Epithelial cell of prostate (primary cell): ENCODE measurements at places on chromosomes 12 and 14.

DNA sequence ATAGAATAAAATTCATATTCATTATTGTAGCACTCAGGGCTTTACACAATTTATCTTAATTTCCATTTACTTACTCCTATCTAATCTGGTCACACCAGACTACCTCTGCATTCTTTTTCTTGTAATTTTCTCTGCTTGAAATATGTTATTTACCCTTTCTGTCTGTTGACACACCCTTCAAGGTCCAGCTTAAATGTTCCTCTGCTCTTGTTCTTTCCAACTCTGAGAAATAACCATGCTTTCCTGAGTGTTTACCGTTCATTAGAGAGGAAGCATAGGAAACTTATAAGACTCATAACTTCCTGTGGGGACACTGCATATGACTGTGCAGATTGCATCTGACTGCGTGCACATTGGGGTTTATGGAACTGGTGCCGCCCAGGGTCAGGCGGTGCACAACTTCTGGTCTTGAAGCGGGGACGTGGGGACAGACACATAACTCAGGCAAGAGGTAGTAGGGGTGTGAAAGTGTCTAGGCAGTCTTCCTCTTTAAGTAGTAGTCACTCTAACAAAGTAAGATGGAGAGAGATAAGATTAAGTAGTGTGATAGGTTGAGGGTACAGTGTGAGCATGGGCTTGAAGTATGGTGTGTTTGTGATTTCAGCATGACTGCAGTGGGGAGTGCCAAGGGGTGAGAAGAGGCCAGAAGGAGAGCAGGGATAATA, 42.6 kb upstream of the FOXJ2 start:
- DNase-seq: no peak

GRCh38 chr14:71765505-71765904, 166.7 kb upstream of the RGS6 start:
- no peak for DNase-seq

DNA sequence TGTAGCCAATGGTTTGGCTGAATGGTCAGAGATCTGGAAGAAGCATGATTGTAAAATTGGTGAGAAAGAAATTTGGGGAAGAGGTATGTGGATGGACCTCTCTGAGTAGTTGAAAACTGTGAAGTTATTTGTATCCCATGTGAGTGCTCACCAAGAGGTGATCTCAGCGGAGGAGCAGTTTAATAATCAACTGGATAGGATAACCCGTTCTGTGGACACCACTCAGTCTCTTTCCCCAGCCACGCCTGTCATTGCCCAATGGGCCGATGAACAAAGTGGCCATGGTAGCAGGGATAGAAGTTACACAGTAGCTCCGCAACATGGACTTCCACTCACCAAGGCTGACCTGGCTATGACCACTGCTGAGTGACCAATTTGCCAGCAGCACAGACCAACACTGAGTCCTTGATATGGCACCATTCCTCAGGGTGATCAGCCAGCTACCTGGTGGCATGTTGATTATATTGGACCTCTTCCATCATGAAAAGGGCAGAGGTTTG, 257.4 kb upstream of the ATXN7L3B start:
- no peak for DNase-seq

GRCh38 chr14:68819260-68819691, 26.4 kb upstream of the ZFP36L1 start:
- DNase-seq: peak; percentile 89

- DNase-seq: no peak
Measured at GRCh38 chr12:54593135-54593534, 4.7 kb upstream of the PPP1R1A start.

- DNase-seq: no peak
Measured at GRCh38 chr12:12665194-12665593, 30.8 kb downstream of the GPR19 start.

GRCh38 chr14:85686908-85687307, 157.0 kb downstream of the FLRT2 start:
- DNase-seq: no peak

- DNase-seq: no peak
Measured at GRCh38 chr12:62698701-62699101, 232.1 kb downstream of the MON2 start.

GRCh38 chr14:105060751-105061427, 4.3 kb downstream of the GPR132 start:
- no peak for DNase-seq

DNA sequence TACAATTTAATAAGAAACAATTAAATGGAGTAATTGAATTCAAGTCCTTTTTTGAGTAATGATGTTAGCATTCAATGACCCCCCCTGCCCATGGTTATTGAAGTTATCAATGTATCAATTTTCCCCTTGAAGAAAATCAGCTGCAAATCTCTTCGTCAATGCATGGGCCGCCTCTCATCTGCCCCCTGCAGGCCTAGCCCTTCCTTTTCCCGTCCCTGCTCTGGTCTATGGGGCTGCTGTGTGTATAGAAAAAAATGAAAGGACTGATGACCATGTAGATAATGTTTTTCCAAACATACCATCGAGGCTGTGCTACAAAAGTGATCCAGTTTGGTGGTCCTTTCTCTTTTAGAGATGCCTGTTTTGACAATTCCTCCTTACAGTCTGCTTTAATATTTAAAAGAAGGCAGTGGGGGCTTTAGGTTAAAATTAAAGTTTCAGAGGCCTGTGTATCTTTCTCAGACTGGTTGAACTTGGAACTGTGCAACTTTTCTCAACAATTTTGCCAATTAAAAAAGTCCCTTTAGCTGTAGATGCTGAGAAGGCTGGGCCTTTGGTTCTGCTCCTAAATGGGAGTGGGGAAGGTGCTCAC, 98.4 kb downstream of the APAF1 start:
- DNase-seq: no peak

GRCh38 chr12:4626543-4626942, 22.3 kb downstream of the AKAP3 start:
- no peak for DNase-seq

DNA sequence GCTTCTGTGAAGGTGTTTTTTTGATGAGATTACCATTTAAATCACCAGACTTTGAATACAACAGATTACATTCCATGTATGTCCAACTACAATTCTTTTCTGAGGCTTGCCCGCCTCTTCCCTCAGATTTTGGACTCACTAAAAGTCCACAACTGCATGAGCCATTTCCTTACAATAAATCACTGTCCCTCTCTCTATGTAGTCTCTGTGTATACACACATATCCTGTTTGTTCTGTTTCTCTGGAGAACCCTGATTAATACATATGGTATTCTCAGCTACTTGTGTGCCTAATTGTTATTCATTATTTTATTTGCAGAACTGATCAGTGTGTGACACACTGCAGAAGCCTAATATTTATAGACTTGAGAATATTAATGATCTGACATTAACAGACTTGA, 2.4 kb upstream of the MIPOL1 start:
- DNase-seq: peak; percentile 82

GRCh38 chr12:32502693-32503502, 103.5 kb downstream of the FGD4 start:
- DNase-seq: no peak

- no peak for DNase-seq
Measured at GRCh38 chr12:47773062-47773857, at the start of gene SLC48A1. Gene SLC48A1 (plus strand): TSS chr12:47773238. CDS start chr12:47773305, 67 bp downstream.

GRCh38 chr12:24701343-24701742, 247.6 kb downstream of the BCAT1 start:
- DNase-seq: no peak

DNA sequence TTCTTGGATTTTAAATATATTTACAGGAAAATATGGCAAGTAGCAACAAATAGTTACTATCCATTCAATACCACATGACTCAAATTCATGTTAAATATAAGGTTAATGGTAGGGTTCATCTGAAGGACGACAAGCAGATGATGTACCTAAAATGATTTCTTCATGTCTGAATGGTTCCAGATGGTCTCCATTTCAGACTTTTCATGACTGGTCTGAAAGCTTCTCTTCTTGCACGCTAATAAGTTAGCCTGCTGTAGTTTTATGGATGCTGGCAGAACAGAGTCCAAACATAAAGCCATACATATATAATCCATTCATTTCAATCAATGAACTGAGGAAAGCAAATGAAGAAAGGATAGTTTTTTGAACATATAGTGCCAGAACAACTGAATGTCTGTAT, 257.0 kb upstream of the MGAT4C start:
- no peak for DNase-seq

GRCh38 chr14:100616854-100617409, 29.7 kb upstream of the BEGAIN start:
- no peak for DNase-seq

DNA sequence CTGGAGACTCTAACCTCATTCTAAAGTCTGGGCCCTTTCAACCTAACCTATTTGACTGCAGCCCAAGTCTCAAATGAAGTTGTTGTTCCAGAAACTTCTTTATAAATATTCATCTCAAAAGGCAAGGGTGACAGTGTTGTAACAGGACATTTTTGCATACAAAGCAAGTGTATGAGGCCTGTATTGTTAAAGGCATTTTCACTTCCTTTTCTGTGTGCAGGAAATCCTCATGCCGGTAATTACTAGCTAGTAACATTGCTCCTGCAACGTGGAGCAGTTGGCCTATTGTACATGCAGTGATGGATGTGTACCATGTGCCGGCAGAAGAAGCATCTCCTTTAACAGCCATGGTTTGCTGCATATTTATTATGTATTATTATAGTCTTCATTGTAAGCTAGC, 156.5 kb upstream of the RMST start:
- no peak for DNase-seq

- DNase-seq: no peak
Measured at GRCh38 chr12:92288561-92288960, 142.9 kb upstream of the BTG1 start.

- DNase-seq: no peak
Measured at GRCh38 chr14:27134200-27134599, 536.4 kb upstream of the NOVA1 start.

- peak; percentile 65 for DNase-seq
Measured at GRCh38 chr14:37114002-37114401, 58.4 kb downstream of the SLC25A21 start.

- no peak for DNase-seq
Measured at GRCh38 chr12:19916196-19916753, 452.1 kb upstream of the PDE3A start.

- DNase-seq: no peak
Measured at GRCh38 chr12:116142936-116143898, 134.3 kb downstream of the MED13L start.

DNA sequence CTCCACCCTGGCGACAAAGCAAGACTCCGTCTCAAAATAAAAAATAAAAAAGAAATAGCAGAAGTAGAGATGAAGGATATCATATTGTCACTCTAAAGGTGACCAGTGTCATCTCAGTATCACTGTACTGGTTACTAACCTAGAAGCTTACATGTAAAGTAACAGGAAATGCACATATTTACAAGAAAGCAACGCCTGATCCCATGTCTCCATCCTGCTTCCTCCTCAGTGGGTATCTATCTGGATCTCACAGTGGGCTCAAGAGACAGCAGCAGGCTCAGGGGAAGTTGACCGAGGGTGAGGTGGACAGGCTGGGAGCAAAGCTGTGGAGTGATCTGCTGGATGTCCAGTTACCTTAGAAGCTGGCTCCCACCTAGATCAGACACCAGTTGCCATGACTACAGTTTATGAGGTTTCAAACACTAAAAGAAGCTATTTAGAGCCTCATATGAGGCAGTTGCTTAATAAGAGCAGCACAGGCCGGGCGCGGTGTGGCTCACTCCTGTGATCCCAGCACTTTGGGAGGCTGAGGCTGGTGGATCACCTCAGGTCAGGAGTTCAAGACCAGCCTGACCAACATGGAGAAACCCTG, 10.5 kb downstream of the MTRFR start:
- no peak for DNase-seq

DNA sequence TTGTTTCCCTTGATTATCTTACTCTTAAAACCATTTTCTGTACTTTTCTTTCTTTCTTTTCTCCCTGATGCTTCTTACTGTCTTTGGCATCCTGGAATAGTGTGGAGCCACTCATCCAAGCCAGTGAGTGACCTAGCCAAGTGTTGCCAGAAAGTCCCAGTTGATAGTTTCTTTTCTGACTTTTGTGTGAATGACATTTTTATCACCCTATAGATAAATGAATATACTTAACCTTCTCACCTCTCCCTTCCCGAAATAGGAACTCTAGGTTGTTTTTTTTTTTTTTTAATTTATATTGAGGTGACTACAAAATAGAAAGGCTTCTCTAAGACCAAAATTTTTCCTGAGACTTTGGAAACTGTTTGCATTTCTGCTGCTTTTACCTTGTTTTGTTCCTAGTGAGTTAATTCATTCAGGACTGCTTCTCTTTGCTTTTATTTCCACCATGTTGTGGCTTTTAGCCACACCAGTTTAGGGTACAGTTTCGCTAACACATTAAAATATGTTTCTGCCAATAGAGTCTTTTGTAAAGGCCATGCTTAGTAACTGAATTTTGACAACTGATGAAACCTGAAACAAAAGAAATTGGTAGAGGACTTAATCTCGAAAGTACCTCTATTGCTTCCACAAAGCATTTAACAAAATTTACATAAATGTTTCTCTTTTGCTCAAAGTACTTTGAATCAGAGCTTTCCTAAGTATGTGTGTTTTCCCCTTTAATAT, 194.6 kb downstream of the ERC1 start:
- DNase-seq: no peak

DNA sequence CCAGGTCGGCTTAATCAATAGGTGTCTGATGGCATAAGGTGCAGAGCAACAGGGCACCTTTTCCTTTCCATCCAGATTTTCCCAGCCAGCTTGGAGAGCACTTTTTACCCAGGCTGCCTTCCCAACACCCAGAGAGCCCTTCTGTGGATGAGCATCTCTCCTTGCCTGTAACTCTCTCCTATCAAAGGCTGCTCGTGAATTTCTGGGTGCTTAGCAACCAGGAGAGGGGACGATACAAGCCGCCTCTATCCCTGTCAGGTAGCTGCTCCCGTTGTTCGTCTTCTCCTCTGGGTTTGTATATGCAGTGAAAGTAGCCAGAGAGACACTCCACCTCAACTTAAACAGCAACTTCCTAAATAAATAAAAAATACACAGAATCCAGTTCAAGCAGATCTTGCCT, 124.2 kb downstream of the CACNA1C start:
- no peak for DNase-seq

GRCh38 chr12:4900327-4900726, 9.4 kb upstream of the KCNA1 start:
- DNase-seq: no peak

DNA sequence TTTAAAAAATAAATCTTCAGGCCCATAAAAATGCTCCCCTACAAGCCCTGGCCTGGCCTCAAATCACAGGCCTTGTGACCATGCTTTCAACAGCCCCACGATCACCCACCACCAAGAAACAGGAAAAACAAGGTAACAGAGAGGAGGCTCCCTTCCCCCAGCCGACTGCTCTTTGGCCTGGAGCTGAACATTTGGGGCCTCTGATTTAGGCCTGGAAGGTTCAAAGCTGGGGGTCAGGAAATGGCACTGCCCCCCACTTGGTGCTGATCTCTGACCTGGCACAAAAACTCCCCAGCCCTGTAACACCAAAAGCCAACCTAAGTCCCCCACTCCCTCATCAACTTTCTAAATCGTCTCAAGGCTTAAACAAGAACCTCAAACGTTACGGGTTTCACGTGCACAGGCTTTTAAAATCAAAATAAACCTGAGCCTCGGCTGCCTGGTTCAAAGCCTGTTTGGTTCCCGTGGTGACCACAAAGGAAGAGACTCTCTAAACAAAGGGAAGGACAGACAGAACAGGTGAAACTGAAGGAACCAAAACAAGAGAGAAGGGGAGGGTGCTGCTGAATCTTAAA, 9.0 kb downstream of the ACTN1 start:
- DNase-seq: no peak
